Effector CD4-positive, alpha-beta T cell (primary cell): ENCODE measurements at places on chromosomes 1 and 21.

- no peak for DNase-seq
These were observed 152.6 kb downstream of the PTPRU start for GRCh38 chr1:29388884-29389283.

DNA sequence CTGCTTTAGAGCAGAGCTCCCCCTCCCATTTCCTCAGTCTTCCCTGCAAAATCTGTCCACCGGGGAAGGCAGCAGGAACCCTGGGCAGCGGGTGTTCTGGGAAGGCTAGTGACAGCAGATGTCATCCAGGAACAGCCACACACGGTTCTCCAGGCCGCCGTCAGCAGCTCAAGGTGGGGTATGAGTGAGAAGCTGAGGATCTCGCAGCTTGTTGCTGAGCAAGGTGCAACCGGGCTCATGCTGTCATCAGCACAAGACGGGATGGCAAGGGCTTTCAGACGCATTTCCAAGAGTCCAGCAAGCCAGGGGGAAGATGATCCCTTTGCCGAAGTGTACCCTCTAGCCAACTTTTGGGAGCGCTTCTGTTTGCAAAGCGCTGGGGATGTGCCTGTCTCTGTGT is 23.0 kb upstream of the SPSB1 start:
- no peak for DNase-seq

DNA sequence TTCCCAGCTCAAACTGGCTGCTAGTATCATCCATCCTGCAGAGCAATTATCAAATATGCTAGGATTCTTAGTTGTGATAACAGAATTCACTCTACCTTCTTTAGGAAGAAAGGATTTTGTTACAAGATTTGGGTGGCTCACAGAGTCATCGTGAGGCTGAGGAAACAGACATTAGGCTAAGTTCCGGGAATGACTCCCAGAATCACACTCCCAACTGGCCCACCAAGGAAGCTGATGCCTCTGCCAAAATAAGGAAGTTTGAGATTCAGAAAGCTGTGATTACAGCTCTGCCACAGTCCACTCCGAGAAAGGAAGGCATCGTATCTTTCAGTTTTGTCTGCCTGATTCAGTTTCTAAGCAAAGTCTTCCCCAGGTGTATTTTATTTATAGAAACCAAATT is 50.6 kb upstream of the LYPLAL1 start:
- no peak for DNase-seq

DNA sequence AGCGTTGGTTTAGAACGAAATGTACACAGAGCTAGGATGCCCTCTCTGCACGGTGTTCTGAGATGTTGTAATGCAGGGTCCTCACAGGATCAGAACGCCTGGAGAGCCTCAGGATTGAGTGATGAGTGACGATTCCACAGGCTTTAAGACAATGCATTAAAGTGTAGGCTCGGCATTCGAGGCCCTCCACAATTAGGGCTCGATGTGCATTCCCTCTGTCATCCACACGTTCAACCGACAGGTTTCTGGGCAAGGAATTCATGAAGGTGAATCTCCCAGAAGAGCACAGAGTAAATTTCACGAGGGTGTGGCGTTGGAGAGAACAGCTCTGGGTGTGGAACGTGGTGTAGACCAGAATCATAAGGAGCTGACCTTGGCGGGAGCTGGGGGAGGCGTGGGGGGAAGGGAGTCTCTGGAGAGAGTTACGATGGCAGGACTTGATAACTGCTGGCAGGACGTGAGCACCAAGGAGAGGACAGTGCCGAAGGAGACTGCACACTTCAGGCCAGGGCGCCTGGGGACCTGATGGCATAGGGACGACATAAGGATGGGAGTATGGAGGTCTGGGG is 51.0 kb upstream of the EFHD2 start:
- DNase-seq: no peak

GRCh38 chr1:186736971-186737685 is 56.9 kb upstream of the PTGS2 start:
- no peak for DNase-seq

GRCh38 chr1:2003541-2004131 is at the start of gene CFAP74:
Gene CFAP74 (minus strand): TSS chr1:2003786. CDS start chr1:1990956, 12,830 bp downstream.
- DNase-seq: no peak

DNA sequence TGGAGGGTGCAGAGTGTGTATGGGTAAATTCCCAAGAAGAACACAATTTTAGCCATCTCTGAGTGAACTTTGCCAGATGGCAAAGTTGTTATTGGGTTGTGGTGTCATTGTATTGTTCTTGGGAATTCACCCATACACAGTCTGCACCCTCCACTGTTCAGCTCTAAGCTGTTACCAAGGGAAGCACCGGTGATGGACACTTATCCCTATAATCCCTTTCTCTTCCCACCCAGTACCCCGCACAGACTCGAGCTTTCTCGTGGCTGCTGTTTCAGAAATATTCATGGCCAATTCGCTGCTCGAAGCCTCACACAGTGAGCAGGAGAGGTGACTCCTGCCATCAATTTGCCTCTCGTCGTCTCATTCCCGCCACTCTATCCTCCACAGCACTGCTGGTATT is 95.7 kb upstream of the PALMD start:
- no peak for DNase-seq

DNA sequence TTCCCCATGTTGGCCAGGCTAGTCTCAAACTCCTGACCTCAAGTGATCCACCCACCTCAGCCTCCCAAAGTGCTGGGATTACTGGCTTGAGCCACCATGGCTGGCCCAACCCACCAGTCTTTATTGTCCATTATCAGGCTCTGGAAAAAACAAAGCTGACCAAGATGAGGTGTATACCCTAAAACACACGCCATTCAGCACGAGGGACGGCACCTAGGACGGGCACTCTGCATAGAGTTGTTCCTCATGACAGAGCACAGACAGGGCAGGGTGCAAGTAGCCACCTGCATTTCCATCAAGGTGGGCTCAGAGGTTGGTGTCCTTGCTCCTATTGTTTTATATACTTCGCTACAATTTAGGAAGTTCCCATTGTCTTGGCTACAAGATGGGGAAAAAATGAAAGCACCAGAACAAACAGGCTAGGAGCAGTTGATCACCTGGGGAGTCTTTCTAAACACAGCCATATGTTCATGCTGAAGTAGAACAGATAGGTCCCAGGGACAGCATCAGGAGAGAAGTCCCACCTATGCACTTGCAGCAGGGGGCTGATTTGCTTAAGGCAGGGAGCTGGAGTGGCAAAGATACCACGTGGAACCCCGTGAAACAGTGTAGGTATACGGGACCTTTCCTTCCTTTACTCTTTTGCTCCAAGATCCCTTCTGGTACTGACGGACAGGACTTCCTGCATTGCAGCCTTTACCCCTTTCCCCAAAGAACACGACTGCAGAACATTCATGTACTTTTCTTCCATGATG is 4.5 kb downstream of the KRTCAP2 start:
- DNase-seq: no peak

GRCh38 chr1:196609370-196609737 is 1.1 kb upstream of the KCNT2 start:
- no peak for DNase-seq
